ENCODE measurements at places on chromosomes 1 and 21.

- DNase-seq = no peak
These were observed 5.9 kb upstream of the TFF2 start for GRCh38 chr21:42356650-42357049.

GRCh38 chr1:31673433-31673832 is 28.8 kb upstream of the PEF1 start:
- no peak for DNase-seq

DNA sequence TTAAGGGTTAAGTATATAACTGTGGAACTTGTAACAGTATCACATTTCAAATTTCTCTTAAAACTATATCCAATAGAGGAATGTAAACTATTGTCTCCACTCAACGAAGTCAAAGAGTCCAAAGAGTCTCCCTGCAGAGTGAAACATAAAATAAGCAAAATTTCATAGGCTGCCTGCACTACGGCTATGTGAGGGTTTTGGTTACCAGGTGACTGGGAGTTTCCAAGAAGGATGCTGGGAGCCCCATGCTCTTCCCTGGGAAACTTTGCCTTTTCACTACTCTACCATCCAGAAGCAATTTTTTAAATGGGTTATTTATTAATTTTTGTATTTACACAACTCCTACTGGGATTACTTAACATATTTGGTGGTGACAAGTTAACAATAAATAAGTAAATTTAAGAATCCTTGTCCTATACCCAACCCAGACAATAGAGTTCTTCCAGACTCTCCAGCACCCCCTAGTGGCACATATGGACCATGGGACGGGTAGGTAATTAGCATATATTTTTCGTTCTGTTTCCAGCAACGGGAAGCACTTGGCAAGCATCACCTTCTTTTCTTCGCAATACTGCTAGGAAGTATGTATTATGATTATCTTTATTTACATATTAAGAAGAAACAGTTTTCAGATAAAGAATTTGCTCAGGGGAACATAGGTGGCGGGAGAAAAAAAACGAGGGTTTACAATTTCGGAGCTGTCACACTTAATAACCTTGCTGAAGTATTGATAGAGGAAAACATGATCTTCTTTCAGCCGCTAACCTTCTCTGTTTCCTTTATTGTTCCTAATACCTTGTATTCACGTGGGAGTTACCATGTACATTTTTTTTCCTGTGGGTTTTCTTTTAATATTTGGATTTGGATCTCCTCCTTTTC is 3.5 kb downstream of the FMO2 start:
- peak; percentile 36 for DNase-seq

- DNase-seq = no peak
These were observed 29.3 kb downstream of the SDC3 start for GRCh38 chr1:30879126-30879786.

Data from CD4-positive, alpha-beta T cell treated with Interleukin-21 for 1 hour (primary cell).